Right renal pelvis (tissue), 4 donors: ENCODE measurements at places on chromosomes 1 and 21. TPM values are rescaled to one million over a fixed set of nuclear protein-coding genes. Genes with fewer than 3 reads are reported as not detected.

Gene LCE1B
- not detected for polyA plus RNA-seq

Gene LCE1A
- polyA plus RNA-seq = not detected

Gene TSTD1
- 45.9 TPM for polyA plus RNA-seq

Gene ANGPTL1
- 7.7 TPM for polyA plus RNA-seq

Gene AADACL4
- polyA plus RNA-seq = 1.5 TPM

Gene SPATA1
- polyA plus RNA-seq = 2.1 TPM

DNA sequence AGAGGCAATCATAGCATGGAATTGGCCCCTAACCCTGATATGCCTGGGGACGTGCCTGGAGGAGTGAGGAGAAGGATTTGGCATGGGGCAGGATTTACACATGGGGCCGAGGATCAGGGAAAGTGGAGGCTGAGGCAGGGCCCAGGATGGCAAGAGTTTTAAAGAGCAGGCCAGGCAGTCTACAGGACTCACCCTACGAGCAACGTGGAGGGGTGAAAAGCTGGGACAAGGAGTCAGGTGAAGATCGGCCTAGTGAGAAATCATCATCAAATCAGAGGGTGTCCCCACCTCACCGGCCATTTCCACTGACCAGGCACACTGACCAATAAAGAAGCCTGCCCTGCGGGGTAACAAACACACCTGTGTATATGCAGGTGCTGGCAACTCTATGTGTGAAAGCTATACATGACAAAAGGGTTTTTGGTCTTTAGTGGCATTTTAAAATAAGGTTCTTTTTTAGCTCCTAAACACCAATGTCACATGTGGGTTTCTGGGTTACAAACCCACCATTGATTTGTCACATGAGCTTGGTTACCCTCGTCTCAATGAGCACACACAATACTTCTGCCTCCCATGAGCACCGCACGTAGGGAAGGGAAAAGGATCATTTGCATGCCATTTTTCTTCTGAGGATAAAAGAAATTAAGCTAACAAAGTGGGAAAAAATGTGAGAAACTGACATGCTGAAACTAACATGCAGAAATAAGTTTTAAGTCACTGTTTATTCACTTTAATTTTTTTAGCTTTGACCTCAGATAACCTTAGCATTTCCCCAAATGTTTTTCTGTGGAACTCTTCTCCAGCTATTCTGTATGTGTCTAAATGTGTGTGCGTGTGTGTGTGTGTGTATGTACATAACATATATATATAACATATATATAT, 168.1 kb upstream of the EDN2 start:
- DNase-seq = no peak

DNA sequence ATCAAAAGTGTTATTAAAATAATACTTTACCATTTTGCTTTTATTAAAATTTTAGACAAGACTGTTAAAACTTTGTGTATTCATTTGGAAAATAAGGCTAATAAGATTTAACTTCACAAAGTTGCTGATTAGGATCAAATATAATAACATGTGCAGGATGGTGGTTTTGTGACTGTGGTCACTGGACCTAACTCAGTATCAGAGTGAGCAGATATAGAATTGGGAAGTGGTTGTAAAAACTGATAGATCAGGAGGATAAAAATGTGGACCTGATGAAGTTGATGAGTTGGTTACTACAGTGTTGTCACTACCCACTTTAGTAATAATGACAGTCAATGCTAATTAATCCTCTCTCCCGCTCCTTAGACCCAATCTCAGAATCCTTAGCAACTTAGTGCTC, 186.4 kb downstream of the AKT3 start:
- DNase-seq = no peak

- DNase-seq = no peak
Observed at GRCh38 chr1:56877973-56878372, 23.4 kb downstream of the C8A start.

DNA sequence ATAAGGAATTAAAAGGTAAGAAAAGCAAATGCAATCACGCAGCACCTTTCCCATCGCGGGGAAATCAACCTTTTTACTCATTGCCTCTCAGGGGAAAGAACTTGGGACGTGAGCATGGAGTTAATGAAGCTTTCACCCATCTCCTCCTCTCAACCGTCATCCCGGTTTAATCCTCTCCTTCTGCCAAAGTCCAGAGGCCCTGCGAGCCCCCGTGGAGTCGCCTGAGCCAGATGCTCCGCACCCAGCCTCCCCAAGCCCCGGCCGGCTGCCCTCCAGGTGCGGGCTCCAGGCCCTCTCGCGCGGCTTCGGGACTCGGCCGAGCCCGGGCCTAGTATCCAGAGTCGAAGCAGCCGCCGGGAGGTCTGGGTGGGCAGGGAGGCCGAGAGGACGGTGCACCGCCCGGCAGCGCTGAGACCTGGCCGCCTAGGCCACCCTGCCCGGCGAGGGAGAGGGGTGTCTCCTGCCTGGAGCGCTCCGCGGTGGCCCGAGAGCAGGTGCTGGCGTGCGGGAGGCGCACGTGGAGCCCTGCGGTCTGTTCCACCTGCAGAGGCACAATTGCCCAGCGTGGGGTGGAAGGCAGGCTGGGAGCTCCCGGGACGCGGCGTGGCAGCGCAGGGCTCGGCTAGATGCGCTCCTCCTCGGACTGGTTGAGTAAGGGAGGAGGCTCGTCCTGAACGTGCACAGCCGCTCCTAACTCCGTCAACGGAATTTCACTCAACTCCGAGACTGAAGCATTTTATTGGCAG, 218.5 kb downstream of the SDCCAG8 start:
- DNase-seq = no peak

GRCh38 chr1:213125643-213126042, 74.6 kb downstream of the RPS6KC1 start:
- DNase-seq = no peak

DNA sequence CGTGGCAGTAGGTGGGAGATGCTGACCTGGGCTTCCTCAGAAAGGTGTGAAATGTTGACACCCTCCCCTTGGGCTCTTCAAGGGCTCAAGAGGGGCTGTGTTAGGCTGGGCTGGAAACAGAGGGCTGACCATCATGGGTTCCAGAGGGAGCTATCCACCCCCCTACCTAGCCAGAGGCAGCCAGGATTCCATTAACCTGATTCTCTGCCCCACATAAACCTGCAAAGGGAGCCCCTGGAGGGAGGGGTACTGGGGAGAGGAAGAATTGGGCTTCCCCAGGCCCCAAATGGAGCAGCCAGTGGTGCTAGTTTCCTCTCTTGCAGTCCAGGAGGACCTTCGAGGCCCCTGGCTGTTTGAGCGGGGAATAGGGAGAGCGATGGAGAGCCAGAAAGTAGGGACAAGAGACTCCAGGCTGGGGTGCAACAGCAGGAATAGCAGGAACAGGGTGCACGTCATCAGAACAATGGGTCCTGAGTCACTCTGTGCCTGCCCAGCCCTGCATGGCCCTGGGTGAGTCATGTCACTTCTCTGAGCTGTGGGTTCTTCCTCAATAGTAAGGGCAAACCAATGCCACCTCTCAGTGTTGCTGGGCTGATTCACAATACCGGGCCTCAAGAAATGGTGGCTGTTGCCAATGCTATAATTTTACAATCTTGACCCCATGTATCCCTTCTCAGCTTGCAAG, 121.2 kb downstream of the EPHB2 start:
- DNase-seq = no peak

DNA sequence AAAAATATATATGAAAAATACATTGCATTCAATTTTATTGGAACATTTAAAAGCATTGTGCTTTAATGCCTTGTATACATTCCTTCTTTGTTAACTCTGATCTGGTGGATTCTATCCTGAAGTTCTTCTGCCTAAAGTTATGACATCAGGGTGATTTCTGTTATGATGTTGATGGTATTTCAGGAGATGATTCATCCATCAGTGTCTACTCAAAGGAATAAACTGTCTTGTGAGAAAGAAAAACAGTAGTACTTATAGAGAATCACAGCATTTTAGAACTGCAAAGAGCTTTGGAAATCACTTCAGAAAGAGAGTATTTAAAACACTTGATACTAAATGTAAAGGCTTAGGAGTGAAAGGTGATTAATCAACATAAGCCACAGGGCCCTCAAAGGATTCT, 155.7 kb downstream of the PTPRC start:
- no peak for DNase-seq

GRCh38 chr21:43910460-43910859, 45.4 kb downstream of the AGPAT3 start:
- no peak for DNase-seq

GRCh38 chr1:89201106-89201794, 2.5 kb upstream of the GBP4 start:
- no peak for DNase-seq

DNA sequence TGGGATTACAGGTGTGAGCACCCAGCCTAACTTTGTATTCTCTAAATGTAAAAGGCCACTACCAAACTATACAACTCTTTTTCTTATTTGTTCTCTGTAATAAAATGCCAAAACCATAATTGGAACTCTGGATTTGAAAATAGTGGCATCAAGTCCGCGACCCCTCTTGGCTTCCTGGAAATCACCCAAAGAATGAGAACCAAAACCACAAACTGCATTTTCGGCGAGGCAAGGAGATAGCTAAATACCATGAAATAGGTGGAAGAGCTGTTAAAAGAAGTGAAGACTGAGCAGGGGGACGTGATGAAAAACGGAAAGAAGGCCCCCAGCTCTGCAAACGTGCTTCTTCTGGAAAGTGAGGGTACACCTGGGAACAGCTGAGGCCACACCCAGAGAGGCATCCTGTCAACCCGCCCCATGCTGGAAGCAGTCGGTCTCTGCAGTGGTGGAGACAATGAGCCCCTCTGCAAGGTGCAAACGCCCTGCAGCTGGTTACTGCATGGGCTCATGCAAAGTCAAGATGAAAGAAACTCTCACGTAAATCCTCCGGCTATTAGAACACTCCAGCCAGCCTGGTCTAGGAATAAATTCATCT, 22.5 kb downstream of the VPS26C start:
- no peak for DNase-seq

DNA sequence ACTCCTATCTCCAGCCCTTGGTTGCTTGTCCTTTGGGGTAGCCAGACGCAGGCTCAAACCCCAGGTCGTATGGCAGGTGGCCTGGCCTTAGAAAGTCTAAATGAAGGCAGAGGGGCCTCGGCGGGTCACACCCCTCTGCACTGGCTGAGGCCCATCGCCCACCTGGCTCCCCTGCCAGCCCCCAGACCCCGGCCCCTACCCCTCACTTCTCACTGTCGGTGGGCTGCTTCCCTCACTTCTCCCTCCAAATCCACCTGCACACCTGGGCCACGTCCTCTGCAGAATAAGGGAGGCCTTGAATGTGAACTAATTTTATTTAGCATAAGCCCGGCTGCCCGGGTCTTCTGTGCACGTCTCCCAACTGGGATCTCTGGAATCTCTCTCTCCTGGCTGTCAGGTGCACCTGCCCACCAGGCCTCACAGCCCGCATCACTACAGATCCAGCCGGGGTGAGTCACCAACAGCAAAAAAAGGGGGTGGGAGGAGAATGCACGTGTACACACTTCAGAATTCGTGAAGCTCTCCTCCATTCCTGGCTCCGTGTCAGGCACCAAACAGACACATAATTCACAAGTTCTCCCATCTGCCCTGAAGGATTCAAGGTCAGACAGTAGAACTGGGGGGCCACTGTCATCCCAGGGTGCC, 107.5 kb upstream of the SIM2 start:
- DNase-seq = no peak

- no peak for DNase-seq
Observed at GRCh38 chr1:27574871-27575831, 28.8 kb downstream of the AHDC1 start.

- no peak for DNase-seq
Observed at GRCh38 chr1:200432586-200432985, 22.8 kb upstream of the ZNF281 start.

DNA sequence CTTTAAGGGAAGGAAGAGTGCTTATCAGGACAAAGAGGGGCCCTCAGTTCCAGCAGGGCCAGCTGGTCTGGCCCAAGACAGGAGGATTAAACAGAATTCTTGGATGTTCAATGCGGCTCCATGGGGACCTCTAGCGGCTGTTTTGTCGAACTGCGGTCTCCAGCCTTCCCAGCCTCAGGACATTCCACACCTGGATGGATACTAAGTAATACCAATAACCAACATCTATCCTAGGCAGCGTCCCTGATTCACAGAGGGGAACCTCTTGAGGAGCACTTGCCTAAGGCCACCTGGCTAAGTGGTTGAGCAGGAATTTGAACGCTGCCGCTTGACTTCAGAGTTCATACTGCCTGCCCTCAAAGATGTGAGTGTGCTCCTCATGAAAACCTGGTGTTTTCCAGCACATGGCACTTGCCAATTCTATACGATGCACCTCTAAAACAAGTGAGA, 15.5 kb upstream of the CD247 start:
- peak; percentile 56 for DNase-seq

DNA sequence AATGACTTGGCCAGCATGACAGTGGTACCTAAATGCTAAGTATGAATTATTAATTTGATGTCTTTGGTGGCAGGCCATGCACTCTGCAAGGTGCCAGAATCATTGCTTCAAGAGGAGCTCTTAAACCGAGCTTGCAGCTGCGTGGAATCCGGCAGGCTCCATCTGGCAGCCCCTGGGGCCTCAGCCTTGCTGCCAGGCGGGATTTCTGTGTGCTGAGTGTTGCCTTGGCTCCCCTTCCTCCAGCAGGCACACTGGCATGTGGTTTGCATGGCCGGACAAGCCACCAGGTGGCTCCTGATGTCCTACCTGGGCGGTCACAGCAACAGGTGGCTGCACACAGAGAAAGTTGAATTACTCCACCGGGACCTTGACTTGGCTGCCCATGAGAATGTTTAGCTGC, 155.4 kb downstream of the URB2 start:
- DNase-seq = peak; percentile 3
